ENCODE measurements at places on chromosomes 7 and 10.

- DNase-seq: no peak
Observed at GRCh38 chr7:141785706-141786552, 4.1 kb upstream of the TAS2R5 start.

GRCh38 chr10:117987244-117987909, 59.4 kb downstream of the RAB11FIP2 start:
- DNase-seq: no peak

DNA sequence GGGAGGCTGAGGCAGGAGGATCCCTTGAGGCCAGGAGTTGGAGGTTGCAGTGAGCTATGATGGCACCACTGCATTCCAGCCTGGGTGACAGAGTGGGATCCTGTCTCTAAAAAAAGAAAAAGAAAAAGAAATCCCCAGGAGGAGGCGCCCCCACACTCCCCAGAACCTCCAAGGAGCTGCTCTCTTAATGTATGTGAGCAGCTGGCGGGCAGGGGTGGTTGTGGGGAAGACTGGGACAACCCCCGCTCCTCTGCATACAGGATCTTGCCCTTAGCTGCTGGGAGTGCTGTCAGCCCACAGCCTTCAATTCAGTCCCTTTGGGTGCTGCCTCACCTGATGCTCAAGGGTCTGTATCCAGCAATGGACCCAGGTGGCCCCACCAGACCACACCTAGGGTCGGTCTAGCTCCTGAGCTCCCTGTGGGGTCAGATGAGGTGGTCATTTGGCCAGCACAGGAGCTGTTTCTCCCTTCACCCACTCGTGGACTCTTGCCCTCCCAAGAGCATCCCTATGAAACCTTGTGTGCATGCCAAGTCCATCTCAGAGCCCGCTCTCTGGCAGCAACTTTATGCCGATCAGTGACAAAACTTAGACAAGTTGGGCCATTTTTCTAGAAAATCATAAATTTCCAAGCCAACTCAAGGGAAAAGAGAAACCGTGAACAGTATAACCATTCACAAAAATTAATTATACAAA, 97.5 kb downstream of the CREM start:
- DNase-seq: no peak

DNA sequence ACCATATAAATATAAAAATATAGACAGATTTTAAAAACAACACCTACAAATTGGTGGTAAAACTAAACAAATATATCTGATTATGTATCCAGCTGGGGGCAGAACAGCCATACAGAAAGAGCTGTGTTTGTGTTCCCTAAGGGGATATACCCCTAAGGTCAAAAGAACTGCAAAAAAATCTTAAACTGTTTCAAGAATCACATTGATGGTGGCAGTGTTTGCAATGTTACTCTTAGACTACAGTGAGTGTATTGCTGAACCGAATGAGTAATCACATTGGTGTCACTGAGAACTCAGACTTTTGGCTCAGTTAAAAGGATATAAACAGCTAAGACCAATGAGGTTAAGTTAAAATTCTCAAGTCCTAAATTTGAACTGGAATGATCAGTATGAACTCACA, 27.1 kb upstream of the PTPRN2 start:
- no peak for DNase-seq

- no peak for DNase-seq
Observed at GRCh38 chr10:18611168-18611567, 40.2 kb downstream of the NSUN6 start.

DNA sequence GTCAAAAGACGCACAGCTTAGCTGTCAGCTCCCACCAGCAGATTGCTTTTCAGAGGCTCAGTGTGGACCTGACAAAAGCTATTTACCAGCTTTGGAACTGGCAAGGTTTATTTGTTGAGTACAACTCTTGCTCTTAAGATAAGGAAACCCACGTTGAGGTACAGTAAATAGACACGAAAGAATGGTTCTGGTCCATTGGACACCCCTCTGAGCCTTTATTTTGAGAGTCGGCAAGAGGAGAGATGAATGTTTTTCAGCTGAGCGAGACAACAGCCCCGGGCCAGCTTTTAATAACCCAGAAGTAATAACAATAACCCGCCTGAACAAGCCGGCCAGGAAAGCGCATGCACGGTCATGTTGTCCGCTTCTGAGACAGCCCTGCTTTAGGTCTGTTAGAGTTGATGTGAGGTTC, 49.0 kb downstream of the WNT2 start:
- DNase-seq: no peak

DNA sequence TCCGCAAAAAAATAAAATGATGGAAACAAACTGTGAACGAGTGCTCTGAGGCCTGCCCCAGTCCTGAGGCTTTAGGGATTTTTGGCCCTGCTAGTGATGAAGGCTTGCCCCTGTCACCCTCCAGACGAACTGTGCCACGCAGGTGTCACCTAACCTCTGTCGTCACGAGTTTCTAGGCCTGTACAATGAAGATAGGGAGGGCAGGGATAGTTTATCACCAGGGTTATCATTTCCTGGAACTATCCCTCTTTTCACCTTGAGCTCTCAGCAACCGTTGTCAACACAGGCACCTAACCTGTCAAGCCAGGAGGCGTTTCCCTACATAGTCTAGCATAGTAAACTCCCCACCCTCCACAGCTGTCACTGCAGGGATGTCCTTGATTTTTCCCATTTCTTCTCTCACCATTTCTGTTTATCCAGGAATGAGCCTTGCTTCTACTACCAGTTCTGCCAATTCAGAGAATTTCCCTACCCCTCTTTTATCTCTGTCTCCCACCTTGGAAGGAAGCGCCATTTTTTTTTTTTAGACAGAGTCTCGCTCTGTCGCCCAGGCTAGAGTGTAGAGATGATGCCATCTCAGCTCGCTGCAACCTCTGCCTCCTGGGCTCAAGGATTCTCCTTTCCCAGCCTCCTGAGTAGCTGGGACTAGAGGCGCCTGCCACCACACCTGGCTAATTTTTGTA, 2.2 kb upstream of the ACHE start:
- DNase-seq: no peak

GRCh38 chr7:2232766-2233520, at the start of gene MAD1L1:
MAD1L1 (minus strand) TSS chr7:2232945; CDS start chr7:2230133, 2,812 bp downstream.
- DNase-seq: peak; percentile 94

DNA sequence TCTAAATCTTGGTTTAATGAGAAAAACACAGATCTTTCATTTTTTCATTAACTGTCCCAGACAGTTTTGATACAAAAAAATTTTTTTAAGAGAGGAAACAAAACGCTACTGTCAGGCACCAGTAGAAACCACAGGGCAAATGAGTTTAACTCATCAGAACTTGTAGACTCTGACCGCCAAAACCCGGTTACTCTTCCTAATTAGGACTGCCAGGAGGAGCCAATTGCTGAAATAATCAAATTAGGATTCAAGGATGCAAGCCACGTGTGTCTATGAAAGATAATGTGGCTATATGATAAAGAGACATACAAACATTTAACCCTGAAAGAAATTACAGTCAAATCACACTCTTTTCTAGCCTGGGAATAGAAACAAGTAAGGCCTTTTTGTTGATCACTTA, 154.4 kb downstream of the DGKI start:
- DNase-seq: no peak

DNA sequence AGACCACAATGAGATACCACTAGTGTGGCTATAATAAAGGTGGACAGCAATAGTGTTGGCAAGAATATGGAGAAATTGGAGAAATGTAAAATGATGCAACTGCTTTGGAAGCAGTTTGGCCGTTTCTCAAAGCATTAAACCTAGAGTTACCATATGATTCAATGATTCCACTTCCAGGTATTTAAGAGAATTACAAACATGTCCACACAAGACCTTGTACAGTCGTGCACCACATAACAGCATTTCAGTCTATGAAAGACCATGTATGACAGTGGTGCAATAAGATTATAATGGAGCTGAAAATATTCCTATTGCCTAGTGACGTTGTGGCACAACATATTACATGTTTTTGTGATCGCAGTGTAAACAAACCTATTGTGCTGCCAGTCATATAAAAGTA, 29.6 kb downstream of the CCDC172 start:
- DNase-seq: no peak

- DNase-seq: no peak
Observed at GRCh38 chr7:19623676-19624075, 85.2 kb downstream of the POLR1F start.

DNA sequence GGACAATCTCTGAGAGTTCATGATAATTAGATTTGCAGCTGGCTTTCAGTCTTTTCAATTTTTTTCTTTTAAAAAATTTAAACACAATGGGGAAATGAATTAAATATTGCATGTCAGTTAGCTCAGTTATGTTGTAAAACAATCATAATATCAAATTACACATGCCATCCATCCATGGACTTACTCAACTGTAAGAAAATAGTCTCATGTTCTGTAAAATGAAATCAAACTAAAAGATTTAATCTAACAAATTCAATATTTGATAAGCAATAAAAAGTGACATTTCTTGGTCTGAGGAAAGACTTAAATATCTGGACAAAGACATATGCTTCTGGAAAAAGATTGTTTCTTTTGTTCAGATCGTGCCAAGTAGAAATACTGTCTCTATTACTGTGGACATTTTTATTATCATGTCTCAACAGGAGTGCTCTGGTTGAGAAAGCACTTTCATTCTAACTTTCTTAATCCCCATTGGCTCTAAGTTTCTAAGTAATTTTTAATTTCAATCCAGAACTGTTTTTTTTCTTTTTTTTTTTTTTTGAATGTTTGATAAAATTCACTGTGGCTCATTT, 179.2 kb upstream of the FAM3C start:
- no peak for DNase-seq

GRCh38 chr7:88540012-88540411, 219.5 kb upstream of the ZNF804B start:
- no peak for DNase-seq

DNA sequence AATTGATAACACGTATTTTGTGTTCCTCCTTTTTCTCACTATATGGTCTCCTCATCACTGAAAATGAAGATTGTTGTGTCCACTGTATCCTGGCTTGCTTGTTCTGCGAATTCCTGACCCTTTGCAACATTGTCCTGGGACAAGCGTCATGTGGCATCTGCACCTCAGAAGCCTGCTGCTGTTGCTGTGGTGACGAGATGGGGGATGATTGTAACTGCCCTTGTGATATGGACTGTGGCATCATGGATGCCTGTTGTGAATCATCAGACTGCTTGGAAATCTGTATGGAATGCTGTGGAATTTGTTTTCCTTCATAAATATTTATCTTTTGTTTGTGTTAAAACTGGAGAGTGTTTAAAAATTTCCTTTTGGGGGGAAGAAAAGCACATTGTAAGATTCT, 93.7 kb downstream of the MDFIC start:
- DNase-seq: no peak

- no peak for DNase-seq
Observed at GRCh38 chr10:33244354-33244967, 90.0 kb downstream of the NRP1 start.

DNA sequence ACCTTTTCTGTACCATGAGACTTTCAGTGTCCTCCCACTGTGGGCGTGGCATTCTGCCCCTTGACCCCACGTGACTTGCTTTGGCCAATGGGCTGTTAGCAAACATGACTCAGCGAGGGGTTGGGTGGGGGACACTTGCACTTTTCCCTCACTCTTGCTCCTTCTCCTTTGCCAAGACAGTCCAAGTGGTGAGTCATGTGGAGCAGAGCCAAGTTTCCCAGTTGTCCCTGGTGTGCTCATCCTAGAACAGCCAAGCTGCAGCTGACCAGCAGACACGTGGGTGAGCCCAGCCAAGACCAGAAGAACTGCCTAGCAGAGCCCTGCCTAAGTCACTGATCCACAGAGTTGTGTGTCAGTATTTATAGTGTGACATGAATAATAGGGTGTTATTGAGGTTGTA, 82.8 kb upstream of the CPXM2 start:
- no peak for DNase-seq

- DNase-seq: no peak
Observed at GRCh38 chr7:98969386-98969785, 91.1 kb downstream of the TRRAP start.

DNA sequence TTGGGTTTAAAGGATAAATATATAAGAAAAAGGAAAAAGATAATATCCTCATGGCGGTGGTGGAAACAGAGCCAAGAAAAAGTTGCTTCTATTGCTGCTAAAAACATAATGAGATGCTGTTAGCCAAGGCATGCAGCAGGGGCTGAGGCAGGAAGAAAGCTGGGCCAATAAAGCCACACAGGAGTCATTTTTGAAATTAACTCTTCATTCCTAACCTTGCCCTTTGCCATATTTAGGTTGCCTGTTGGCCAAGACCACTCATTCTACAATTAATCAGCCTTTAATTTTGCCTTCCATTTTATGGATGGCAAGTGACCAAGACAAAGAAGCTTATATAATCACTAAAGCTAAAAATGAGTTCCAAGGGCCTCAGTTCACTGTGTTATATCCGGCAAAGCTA, 58.2 kb downstream of the ARMH3 start:
- no peak for DNase-seq

DNA sequence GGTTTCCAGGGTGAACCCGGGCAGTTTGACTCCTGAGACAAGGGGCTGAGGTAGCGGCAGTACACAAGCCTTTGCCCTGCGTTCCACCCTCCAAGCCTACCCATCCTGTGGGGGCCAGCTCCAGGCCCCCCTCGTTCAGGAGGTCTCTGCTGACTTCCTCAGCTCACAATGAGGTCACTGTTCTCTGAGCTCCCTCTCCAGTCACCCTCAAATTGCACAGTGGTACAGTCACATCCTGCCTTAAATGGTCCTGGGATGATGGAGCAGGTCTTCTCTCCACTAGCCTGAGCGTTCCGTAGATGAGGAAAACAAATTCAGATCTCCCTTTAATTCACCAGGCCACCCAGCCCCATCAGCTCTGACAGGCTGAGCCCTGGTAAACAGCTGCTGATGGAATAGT, 90.2 kb downstream of the SH3PXD2A start:
- no peak for DNase-seq

GRCh38 chr7:151056283-151056665, 1.4 kb downstream of the CDK5 start:
- DNase-seq: no peak

GRCh38 chr7:92698237-92698841, 108.1 kb upstream of the FAM133B start:
- no peak for DNase-seq

GRCh38 chr10:56028298-56029132, 332.5 kb downstream of the ZWINT start:
- no peak for DNase-seq
